ENCODE measurements at places on chromosomes 11 and 22.

GRCh38 chr11:128809128-128809527 lies 58.0 kb downstream of the KCNJ1 start:
- DNase-seq = no peak

- DNase-seq = no peak
These were observed at the start of gene USH1C for GRCh38 chr11:17544181-17544622. TSS of gene USH1C (minus strand) at chr11:17544416. CDS start at chr11:17544307, 109 bp downstream.

DNA sequence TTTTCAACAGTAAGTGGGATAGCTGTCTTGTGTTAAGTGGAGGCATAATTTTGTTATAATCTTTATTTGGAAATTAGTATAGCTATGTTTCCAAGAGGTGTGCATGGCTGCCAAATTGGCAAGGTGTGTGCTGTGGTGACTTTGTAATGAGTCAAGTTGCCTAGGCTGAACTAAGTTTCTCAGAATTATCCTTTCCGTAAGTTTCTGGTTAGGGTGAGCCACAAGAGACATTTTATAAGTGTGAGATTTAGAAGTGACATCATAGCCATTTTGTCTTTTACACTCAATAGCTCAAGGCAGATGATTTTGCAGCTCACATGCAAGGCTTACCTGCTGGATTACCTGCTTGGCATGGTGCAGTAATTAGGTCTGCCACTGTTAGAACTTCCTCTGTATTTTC lies 90.3 kb downstream of the C11orf87 start:
- no peak for DNase-seq

GRCh38 chr22:28009272-28009827 lies 90.3 kb upstream of the PITPNB start:
- DNase-seq = peak; percentile 54

DNA sequence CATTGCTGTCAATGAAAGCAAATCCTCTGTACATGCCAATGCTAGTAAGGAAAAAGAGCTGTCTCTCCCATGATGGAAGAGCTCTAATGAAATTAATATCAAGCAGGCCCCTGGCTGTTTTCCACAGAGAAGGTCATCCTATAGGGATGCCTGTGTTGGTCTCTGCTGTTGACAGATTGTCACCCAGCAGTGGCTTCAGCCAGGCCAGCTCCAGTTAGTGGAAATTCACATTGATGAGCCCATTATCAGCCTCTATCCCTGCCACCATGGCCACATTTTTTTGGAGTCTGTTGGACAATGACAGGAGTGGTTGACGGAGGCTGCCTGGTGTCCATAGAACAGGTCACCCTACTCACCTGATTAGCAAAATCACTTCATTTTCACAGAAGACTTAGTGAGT lies 104.3 kb downstream of the GGTLC2 start:
- no peak for DNase-seq

DNA sequence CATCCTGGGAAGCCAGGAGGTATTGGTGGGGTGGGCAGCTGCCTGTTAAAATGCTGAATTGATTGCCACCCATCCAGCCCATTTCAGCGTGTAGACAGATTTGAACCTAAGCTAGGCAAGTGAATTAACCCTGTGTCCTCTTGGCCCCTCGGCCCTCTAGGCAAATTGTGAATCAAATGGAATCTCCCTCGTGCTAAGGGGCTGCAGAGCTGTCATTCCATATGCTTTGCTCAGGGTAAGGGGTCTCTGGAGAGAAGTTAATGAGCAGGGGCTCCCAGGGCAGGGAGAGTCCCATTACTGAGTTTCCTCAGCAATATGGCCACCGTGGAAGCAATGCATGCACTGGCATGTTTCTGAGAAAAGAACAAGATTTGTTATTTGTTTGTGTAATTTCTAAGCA lies 117.7 kb upstream of the RCN1 start:
- DNase-seq = no peak

- DNase-seq = no peak
These were observed 4.6 kb downstream of the NLRP6 start for GRCh38 chr11:282630-283360.

GRCh38 chr11:26842478-26843282 lies 120.8 kb upstream of the SLC5A12 start:
- no peak for DNase-seq

DNA sequence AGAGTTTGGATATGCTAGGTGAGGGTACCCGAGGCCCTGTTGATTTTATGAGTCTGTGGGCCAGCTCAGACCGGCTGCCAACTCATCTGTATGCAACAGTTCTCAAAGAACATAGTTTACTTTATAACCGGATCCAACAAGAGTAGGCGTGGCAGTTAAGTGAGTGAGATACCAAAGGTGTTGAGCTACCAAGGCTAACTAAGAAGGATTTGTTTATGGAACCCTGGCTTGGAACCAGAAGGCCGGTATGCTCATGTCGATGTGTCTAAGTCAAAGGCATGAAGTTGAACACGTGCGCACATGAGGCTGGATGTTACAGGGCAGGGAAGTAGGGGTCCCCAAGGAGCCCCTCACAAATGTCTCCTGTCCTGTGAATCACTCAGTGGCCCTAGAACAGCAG lies at the start of gene KCNJ1:
Gene KCNJ1 (minus strand): TSS at position 20 of the 400 bp plus-strand sequence. CDS start 27,053 bp downstream, outside the sequence.
- no peak for DNase-seq

DNA sequence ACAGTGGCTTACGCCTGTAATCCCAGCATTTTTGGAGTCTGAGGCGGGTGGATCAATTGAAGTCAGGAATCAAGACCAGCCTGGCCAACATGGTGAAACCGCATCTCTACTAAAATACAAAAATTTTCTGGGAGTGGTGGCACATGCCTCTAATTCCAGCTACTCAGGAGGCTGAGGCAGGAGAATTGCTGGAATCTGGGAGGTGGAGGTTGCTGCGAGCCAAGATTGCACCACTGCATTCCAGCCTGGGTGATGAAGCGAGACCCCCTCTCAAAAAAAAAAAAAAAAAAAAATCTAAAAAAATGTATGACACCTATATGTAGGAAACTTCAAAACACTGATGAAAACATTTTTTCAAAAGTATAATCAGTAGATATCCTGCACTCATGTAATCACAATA lies 242.7 kb upstream of the CHORDC1 start:
- no peak for DNase-seq

DNA sequence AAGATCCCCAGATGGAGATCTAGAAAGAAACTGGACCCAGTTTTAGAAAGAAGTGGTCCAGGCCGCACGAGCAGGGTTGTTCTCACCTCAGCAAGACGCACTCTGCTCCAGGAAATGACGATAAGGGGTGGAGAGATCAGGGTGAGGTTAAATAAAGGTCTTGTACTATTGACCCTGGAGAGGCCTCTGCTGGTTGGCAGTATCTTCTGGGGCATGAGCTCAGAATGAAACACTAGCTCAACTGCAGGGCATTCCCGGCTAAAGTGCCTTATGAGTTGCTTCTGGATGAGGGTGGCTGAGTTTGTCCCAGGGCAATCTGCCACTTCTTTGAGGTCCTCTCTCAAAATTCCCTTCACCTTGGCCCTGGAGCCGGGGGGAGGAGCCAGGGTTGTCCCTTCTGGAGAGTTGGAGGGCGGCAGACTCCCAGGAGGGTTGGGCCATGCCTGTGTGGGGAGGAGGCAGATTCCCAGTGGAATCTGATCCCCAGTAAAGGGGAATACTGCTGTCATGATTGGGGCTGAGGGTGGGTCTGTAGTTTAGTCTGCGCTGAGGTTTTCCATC lies 10.9 kb downstream of the USP2 start:
- DNase-seq = no peak

- no peak for DNase-seq
These were observed 4.2 kb upstream of the FXYD2 start for GRCh38 chr11:117828611-117829368.

DNA sequence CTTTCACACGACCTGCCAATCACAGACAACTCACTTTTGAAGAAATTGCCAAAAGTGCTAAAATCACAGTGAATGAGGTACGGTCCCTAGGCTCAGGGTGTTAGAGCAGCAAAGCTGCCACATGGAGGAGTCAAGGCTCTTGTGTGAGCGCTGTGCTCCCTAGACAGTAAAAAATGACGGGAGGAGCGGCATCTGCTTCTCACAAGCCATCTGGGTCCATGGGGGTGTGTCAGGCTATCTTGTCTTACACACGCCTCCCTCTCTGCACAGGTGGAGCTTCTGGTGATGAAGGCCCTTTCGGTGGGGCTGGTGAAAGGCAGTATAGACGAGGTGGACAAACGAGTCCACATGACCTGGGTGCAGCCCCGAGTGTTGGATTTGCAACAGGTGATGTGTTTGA lies 14.8 kb downstream of the PSMD13 start:
- DNase-seq = no peak

GRCh38 chr11:103441021-103441420 lies 331.8 kb downstream of the DYNC2H1 start:
- DNase-seq = no peak

DNA sequence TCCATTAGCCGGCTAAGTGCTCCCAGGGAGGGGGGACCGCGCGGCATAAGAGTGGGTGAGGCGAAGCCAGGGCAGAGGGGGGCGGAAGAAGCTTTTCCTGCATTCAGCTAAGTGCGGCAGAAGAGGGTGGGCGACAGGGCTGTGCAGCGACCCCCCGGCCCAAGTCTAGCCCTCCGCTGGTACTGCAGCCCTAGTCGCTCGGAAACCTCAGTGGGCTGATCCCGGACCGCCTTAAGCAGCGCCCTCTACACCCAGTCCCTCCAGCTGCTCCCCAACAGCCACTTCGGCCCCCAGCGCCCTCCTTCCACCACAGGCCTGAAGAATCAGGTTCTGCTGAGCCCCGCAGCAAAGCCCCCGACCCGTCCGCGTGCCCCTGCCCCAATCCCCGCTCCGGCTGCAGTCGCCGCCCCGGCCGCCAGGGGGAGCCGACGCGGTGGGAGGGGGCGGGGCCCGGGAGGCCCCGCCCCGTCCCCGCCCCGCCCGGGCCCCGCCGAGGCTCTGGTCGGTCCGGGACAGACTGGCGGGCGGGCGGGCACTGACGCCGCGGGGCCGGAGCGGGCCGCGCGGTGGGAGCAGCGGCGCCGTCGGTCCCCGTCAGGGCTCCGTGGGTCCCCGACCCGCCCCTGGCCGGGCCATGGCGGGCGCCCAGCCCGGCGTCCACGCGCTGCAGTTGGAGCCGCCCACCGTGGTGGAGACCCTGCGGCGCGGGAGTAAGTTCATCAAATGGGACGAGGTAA lies at the start of gene PLCB3:
Gene PLCB3 (plus strand): TSS at position 515 of the 737 bp plus-strand sequence. CDS start 120 bp downstream, at position 635.
- no peak for DNase-seq

- peak; percentile 52 for DNase-seq
These were observed 9.0 kb downstream of the SYN3 start for GRCh38 chr22:33049119-33049729.

GRCh38 chr11:95931916-95932315 lies 8.0 kb upstream of the MTMR2 start:
- no peak for DNase-seq

DNA sequence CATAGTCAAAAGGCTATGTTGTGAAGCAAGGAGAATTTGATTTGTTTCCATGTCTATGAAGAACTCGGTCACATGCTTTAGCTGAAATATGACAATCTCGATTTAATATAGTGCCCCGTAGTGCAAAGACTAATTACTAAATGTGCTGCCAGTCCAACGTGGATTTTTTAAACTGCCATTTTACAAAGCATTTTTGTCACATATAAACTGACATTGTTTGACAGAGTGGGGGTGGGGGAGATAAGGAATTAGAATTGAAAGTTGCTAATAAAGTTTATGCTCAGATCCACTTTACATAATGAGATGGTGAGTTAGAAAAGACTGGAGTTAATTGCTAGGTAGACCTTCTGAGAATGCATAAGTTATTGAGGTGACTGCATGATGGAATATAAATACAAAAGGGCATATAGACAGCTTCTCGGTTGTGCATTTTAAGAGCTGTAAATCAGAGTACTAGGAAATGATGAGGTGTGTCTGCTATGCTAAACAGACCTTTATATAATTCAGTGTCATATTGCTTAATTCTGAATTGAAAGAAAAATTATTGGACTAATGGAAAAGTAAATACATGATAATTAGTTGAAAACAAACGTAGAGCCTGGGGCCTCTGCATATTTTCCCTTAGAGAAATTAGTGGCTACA lies 158.9 kb upstream of the MTNR1B start:
- no peak for DNase-seq

DNA sequence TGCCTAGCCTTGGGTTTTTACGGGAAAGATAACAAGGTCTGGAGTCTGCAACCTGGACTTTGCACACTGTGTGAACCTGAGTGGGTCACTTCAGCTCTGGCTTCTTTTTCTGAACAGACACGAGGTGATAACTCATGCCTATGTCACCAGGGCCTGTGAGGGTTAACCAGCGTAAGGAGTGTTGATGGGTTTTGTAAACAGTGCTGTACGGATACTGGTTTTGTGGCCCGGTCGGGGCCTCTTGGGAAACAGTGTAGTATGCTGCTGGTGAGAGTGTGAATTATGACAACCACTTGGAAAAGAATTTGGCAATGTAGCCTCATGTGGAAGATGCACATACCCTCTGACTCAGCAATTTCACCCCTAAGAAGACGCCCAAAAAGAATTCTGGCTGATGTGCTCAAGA lies 266.8 kb downstream of the MN1 start:
- DNase-seq = no peak

- no peak for DNase-seq
These were observed 253.3 kb downstream of the BRD1 start for GRCh38 chr22:49574205-49574880.

- DNase-seq = no peak
These were observed 110.4 kb upstream of the CSNK2A3 start for GRCh38 chr11:11463405-11463804.

GRCh38 chr11:76044750-76045320 lies 161.5 kb downstream of the WNT11 start:
- no peak for DNase-seq

DNA sequence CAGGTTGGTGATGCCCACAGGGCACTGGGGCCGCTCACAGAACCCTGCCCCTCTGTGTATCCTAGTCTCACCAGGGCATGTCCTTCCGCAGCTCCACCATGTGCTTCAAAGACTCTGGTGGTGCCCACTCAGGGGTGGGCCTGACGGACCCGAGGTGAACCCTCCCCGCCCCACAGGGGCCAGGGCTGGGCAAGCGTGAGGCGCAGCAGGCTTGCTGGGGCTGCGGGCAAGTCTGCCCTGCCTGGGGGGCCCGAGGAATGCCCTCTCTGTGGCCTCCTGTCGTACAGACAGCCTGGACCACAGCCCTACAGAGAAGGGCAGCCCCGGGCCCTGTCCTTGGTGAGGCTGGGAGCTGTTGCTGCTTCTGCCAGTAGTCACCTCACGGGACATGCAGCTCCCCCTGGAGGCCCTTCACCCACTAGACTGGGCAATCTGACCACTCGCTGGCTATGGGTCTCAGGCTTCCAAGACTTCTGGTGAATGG lies 40.2 kb downstream of the TBX1 start:
- no peak for DNase-seq

DNA sequence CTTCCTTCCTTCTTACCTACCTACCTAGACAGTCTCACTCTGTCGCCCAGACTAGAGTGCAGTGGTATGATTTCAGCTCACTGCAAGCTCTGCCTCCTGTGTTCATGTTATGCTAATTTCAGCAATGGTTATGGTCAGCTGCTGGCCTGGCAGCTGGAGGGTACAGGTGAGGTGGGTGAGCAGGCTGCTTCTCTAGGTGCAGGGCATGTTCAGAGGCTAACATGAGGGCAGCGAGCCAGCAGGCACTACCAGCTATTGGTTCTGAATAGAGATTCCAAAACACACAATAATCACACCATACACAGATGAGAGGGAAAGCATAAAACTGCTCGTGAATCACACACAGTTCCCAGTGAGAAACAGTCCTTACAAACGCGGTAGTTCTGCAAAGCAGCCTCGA lies 48.7 kb upstream of the RFPL3 start:
- no peak for DNase-seq
